ENCODE measurements at places on chromosomes 5 and 9.
A peak's percentile ranks its signal among the peaks of the same experiment; 100 is the strongest.

DNA sequence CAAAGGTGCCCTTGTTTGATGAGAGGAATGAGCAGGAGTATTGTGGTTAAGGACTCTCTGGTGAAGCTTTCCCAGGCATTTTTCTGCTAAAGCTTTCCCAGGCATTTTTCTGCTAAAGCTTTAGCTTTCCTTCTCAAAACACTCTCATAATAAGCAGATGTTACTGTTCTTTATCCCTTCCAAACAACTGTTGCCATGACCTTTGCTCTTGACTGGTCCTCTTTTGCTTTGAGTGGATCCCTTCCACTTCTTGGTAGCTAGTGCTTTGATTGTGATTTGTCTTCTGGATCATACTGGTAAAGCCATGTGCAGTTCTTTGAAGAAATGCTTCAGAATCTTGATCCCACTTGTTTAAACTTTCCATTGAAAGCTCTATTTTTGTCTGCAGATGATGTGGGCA, 85.8 kb downstream of the GPBP1 start:
- DNase-seq = no peak

DNA sequence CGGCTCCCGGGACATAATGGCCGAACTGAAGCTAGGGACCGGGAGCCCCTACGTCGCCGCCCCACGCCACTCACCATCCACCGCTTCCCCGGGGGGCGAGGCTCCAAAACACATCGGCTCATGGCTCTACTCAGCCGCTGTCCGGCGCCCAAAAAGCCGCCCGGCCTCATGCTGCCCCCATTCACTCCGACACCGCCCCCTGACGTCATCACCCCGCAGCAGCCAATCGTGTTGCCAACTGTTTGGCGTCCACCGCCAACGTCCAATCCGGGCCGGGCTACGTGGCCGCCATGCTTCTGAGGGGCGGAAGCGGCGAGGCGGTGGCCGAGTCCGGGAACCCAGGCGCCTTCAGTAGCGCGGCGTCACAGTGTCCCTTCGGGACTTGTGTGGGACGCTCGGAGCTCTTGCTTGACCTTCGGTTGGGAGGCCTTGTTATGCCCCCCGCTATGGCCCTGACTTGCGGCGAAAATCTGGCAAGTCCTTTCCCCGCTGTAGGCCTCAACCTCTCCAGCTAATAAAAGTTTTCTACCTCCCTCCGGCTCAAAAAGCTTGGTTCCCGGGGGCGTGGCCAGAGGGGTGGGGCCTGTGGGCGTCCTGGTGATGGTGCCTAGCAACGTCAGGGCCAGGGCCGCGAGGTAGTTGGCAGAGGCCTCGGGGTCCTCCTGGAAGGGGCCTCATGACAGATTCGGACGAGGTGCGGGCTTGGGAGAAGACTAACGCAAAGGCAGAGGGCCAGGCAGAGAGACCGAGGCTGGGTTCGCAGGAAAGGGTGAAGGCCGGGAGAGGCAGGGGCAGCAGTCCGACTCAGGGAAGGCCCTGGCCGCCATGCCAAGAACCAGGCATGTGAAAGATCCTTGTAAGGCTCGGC, at the start of the genes PTRH1 and TTC16:
PTRH1 (minus strand) TSS at position 194 of the 868 bp plus-strand sequence; CDS start at position 170, 24 bp downstream.
TTC16 (plus strand) TSS at position 610 of the 868 bp plus-strand sequence; CDS start at position 677, 67 bp downstream.
- peak; percentile 96 for DNase-seq

GRCh38 chr9:73176450-73176875, 24.8 kb downstream of the ANXA1 start:
- no peak for DNase-seq

GRCh38 chr5:116671211-116671736, 96.7 kb upstream of the SEMA6A start:
- DNase-seq = no peak

DNA sequence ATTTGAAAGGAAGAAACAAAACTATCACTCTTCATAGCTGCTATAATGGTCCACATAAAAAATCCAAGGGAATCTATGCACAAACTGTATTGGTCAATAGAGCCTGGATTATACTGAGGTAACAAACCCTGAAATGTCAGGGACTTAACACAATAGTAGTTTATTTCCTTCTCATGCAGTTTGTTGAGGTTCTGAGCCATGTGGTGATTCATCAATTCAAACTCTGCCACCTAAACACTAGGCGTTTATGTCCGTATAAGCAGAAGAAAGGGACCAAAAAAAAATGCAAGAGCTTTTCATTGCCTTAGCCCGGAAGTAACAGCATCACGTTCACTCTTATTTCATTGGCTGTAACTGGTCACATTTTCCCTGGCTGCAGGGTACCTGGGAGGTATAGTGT, 464.7 kb downstream of the ZSWIM6 start:
- DNase-seq = no peak

DNA sequence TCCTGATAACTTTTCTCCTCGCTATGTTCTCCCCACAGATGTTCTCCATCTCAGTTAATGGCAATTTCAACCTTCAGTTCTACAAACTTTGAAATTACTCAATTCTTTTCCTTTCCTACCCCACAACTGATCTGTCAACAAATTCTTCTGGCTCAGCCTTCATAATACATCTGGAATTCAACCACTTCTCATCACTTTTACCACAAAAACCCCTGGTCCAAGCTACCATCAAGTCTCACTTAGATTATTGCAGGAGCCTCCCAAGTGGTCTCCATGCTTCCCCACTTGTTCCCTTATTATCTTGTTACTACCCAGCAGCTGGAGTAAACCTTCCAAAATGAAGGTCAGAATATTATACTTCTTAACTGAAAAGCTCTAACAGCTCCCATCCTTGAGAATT, 110.1 kb downstream of the FBN2 start:
- no peak for DNase-seq

DNA sequence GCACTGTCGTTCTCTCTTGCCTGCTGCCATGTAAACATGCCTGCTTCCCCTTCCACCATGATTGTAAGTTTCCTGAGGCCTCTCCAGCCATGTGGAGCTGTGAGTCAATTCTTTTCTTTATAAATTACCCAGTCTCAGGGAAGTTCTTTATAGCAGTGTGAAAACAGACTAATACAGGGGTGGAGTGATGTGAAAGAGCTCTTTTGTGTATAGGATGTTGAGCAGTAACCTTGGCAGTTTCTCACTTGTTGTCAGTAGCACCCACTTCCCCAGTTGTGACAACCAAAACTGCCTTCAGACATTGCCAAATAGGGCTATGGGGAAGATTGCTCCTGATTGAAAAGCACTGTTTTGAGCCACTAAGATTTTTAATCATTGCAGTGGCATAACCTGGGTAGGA, 552.2 kb upstream of the ZNF462 start:
- DNase-seq = no peak

GRCh38 chr5:178234121-178234749, 1.6 kb upstream of the PHYKPL start:
- DNase-seq = no peak

GRCh38 chr5:149223081-149223848, 48.4 kb upstream of the AFAP1L1 start:
- DNase-seq = no peak

DNA sequence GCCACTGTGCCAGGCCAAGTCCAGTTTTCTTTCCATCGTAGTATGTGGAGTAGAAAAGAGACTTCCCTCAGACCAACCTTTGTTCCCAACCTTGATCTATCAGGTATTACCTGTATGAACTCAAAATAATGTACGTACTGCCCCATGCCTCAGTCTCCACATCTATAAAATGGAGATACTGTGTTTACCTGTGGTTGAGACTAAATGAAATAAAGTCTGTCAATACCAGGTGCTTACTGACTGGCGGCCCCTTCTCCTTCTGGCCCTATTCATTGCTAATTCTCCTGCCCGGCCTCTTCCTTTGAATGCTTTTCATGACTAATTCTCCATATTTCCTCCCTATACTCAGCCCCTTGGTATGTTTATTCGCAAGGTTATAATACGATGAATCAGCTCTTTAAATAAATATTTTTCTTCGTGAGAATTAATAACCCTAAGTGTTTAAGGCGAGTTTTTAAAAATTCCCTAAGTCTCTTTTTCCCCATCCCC, 89.6 kb upstream of the BASP1 start:
- no peak for DNase-seq

- DNase-seq = no peak
These were observed 78.8 kb downstream of the SPATA31C2 start for GRCh38 chr9:88059469-88059868.

GRCh38 chr9:88689509-88690298, 154.7 kb downstream of the NXNL2 start:
- no peak for DNase-seq

DNA sequence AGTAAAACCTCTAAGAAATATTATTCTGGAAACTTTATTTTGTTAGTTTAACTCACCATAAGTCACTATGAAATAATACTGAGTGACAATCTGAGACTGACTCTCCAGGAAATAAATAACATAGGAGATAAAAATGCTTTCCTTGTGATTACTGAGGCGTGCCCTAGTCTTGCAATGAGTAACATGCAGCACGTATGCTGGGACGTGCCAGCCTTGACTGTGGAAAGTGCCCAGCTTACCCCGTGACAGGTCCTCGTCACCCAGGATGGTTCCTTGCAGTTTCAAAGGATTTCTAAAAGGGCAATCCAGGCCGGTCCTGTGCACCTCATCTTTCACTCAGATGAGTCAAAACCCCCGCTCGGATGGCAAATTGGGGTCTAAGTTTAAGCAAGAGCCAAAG, 720.8 kb upstream of the ADAMTS16 start:
- DNase-seq = no peak

DNA sequence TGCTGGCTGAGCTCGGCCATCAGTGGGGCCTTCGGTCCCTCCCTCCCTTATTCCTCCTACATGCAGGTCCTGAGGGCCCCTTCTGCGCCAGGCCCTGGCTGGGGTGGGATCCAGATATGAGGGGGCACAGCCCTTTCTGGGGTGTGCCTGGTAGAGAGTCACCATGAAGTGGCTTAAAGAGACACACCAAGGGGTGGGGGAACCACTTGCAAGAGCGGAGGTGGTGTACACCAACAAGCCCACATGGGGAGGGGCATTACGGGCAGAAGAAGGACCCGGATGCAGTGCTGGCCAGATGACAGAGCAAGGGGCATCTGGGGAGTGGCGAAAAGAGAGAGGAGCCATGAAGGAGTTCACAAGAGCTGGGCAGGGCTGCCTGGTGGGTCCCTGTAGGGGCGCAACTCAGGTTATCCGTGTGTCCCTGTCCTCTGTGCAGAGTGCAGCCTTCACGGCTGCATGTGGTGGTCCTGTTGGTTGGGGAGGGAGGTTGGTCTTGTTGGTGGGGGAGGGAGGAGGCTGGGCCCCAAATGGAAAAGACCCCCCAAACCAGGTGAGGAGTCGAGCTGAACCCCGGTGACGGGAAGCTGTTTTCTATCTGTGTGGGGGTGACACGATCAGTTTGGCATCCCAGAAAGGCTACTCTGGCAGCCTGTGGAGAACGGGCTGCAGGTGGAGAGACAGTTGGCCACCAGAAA, 158.1 kb downstream of the DAB2IP start:
- DNase-seq = no peak

GRCh38 chr9:111559000-111559610, 34.1 kb downstream of the ZNF483 start:
- no peak for DNase-seq

- no peak for DNase-seq
These were observed 55.5 kb upstream of the IFNK start for GRCh38 chr9:27468462-27469110.

DNA sequence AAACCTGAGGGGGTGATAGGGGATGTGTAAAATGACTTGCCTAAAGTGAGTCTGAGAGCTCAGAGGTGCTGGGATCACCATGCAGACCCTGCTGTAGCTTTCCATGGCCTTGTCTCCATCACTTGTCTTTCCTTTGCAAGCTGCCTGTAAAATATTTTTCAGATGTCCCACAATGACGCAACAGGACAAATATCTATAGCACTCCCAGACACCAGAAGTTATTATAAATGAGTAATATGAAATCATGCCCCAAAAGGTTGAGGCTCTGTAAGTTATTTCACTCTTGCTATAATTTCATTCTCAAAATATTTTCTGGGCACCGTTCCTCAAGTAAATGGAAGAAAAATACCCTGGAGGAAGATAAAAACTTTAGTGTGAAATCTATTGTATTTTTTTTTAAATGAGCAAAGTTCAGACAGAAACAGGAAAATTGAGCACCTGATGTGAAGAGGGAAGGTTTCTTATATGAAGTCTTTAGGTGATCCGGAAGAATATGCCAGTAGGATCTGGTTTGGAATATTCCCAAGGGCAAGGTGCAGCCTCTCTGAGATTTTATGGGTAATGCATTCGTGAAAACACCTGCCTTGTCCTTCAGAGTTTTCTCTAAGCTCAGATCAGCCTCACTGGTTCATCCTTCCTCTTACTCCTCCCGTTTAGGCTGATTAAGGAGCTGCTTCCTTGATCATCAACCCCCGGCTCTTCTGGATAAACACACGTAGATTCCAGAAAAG, 138.3 kb upstream of the DMAC1 start:
- DNase-seq = no peak

- no peak for DNase-seq
These were observed 1.8 kb upstream of the FAT2 start for GRCh38 chr5:151592855-151593408.

DNA sequence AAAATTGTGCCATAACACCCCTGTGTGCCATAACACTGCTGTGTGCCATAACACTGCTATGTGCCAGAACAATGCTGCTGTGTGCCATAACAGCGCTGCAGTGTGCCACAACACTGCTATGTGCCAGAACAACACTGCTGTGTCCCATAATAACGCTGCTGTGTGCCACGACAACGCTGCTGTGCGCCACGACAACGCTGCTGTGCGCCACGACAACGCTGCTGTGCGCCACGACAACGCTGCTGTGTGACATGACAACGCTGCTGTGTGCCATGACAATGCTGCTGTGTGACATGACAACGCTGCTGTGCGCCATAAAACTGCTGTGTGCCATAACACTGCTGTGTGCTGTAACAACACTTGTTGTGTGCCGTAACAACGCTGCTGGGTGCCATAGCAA, 25.9 kb downstream of the CFAP90 start:
- no peak for DNase-seq

DNA sequence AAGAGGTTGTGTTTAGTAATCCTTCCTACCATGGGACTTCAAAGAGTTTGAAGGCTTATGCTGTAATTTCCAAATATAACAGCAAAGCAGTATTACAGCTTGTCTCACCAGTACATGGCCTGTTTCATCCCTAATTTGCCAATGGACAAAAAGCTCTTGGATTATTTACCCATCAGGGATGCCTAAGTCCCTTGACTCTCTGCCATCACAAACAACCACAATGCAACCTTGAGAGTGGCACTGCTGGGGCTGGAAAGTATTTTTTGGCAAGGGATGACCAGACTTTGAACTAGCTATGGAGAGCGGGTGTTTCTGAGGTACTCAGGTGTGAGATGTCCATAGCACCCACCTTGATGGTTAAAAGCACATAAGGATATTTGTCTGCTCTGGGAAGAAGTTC, 9.1 kb downstream of the MAMDC2 start:
- DNase-seq = no peak

- no peak for DNase-seq
These were observed 28.9 kb downstream of the PLPP7 start for GRCh38 chr9:131318231-131319085.

- DNase-seq = no peak
These were observed 29.4 kb upstream of the SPATA31E1 start for GRCh38 chr9:87853302-87853701.

GRCh38 chr9:101848485-101848919, 110.1 kb upstream of the GRIN3A start:
- peak; percentile 65 for DNase-seq

DNA sequence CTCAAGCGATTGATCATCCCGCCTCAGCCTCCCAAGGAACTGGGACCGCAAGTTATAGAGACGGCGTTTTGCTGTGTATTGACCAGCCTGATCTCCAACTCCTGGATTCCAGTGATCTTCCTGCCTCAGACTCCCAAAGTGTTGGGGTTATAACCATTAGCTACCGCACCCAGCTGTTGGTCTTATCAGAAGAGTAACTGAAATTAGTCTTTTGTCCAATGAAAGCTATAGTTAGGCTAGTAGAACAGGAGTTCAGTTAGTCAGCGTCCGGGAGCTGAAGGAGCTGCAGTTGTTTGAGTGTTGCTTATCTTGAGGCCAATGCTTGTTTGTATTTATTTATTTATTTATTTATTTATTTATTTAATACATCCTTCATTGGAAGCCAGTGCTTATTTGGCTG, 3.2 kb upstream of the MIGA2 start:
- DNase-seq = no peak

Measured in right lung (tissue), 10 donors.